Peyer's patch (tissue), 4 donors: ENCODE measurements at places on chromosomes 12 and 14.

DNA sequence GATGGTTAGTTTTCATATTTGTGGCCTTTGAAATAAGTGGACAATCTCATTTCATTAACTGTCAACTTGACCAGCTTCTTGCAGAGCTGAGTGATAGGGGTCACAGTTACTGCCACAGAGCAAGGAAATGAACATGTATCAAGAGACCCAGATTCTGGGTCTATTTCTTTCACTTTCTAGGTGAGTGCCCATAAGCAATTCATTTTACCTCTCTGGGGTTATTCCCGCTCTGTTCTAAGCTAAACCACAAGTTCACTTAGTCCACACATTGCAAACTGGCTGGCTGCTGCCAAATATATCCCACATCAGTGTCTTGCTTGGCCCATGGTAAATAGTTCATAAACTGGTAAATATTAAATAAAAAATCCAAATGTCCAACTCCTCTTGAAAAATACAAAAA lies 29.9 kb downstream of the GPHB5 start:
- H3K36me3 ChIP-seq, result no peaks in the 10 kb centered on the region
- no peaks in the 10 kb centered on the region for H3K4me1 ChIP-seq
- H3K27ac ChIP-seq, result no peak overlapping the region
- H3K27me3 ChIP-seq, result no peaks in the 10 kb centered on the region

DNA sequence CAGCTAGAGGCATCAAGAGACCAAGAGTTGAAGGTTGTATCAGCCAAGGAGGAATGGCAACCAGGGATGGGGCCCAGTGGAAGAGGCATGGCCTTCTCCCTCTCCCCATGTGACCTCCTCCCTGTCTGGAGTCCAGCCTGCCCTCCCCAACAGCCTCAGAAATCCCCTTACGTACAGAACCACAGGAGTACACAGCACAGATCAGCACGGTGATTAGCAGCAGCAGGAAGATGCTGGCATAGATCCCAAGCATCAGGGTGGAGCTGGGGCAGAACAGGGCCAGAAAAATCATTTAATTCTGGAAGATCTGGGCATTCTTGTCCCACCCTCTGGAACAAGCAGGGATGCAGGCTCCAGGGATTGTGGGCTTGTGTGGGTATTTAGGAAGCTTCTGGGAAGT lies 14.4 kb downstream of the ADCY6 start:
- H3K4me3 ChIP-seq, result no peak overlapping the region
- H3K36me3 ChIP-seq, result no peaks in the 10 kb centered on the region
- no peak for DNase-seq
- no peak overlapping the region for H3K27ac ChIP-seq

DNA sequence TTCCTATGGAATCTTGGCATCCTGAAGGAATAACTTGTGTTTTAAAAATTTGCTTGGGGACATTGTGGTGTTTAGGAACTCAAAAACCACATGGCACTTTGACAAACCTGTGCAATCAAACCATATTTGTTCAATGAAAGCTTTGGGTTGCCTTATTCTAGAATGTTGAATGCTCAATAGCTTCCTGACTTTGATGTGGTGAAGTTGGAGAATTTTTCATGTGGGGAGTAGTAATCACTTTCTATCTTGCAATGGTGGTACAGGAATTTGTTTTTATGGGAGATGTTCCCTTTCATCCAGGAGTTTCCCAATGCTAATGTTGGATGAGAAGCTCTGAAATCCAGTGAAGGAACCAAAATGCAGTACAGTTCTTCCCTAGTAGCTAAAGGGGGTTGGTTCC lies 42.2 kb upstream of the LDHB start:
- H3K4me1 ChIP-seq, result no peaks in the 10 kb centered on the region
- no peaks in the 10 kb centered on the region for H3K27me3 ChIP-seq
- no peak overlapping the region for H3K4me3 ChIP-seq
- H3K36me3 ChIP-seq, result no peaks in the 10 kb centered on the region
- H3K27ac ChIP-seq, result no peak overlapping the region

- no peak overlapping the region for H3K4me3 ChIP-seq
- no peak overlapping the region for H3K27ac ChIP-seq
- no peaks in the 10 kb centered on the region for H3K27me3 ChIP-seq
Measured at GRCh38 chr12:90987101-90987500, 17.7 kb downstream of the EPYC start.

- H3K4me3 ChIP-seq, result peak overlapping the region; percentile 74
- H3K4me1 ChIP-seq, result no peaks in the 10 kb centered on the region
- peak overlapping the region; percentile 90 for H3K27ac ChIP-seq
Measured at GRCh38 chr14:34981743-34982420, 910 bp upstream of the SRP54 start.

- no peaks in the 10 kb centered on the region for H3K27me3 ChIP-seq
- no peak for DNase-seq
- no peaks in the 10 kb centered on the region for H3K4me1 ChIP-seq
Measured at GRCh38 chr14:72633551-72633950, 260.4 kb downstream of the DPF3 start.

DNA sequence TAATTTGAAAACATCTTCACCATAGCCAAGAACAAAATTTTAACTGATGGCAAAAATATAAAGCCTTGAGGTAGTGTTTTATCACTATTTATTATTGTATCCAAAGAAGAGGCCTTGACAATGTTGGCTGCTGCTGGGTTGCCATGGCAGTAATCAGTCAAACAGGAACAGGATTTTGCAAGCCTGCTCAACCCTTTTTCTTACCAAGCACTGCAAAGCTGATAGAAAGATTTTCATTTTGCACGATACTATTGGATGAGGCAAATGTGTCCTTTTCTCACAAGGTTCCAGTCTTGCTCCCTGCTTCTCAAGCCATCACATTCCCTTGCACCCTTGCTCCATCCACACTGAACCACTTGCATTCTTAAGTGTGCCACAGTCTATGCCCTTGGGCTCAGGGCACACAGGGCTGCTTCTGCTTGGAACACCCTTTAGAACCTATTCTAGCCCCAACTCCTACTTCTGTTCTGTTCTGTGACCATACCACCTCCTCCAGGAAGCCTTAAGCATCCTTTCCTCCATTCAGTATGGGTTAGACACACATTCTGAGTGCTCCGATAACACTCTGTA lies 76.5 kb upstream of the AMIGO2 start:
- no peaks in the 10 kb centered on the region for H3K36me3 ChIP-seq
- no peaks in the 10 kb centered on the region for H3K4me1 ChIP-seq

DNA sequence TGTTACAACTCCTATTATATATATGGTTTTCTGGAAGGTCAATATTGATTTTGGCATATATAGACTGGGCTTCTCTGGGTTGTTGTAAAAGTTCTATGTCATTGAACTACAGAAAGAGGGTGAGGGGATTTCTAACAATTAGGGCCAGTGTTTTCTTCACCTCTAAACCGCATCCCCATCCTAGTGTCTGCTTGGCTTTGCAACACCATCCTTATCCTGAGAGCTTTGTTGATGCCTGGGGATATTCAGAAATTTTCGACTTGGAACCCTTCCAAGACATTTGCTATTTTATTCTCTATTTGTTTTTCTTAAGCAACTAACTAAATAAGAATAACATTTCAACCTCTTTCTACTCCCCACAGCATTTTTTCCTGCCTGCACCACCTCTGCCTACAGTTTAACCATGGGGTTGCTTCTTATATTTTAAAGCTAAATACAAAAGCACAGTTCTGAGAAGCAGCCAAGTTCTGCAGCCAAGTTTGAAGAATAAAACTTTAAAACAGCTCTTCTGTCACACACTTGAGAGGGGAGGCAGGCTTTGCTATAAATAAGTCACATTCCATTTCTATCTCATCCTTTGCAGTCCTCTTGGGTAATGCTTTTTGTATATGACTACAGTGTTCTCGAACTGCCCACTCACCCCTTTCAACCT lies 53.4 kb downstream of the RGS6 start:
- H3K27me3 ChIP-seq, result no peaks in the 10 kb centered on the region
- no peak overlapping the region for H3K27ac ChIP-seq
- no peaks in the 10 kb centered on the region for H3K36me3 ChIP-seq
- no peaks in the 10 kb centered on the region for H3K4me1 ChIP-seq
